Activated CD4-positive, alpha-beta T cell treated with anti-CD3 and anti-CD28 coated beads for 1 hour (primary cell): ENCODE measurements at places on chromosomes 13 and 19.

- no peak for DNase-seq
Observed at GRCh38 chr19:13848340-13848677, 28.6 kb upstream of the NANOS3 start.

- DNase-seq: no peak
Observed at GRCh38 chr13:24323036-24323738, 13.8 kb downstream of the C1QTNF9 start.

- DNase-seq: no peak
Observed at GRCh38 chr19:40089462-40089861, 1.3 kb downstream of the ZNF780A start.

DNA sequence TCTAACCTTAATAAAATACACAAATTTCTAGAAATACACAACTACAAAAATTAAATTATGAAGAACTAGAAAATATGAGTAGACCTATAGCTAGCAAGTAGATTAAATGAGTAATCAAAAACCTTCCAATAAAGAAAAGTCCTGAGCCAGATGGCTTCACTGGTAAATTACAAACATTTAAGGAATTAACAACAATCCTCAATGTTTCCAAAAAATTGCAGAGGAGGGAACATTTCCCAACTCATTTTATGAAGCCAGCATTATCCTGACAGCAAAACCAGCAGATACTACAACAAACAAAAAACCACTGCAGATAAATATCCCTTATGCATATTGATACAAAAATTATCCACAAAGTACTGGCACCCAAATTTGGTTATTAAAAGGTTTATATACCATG, 230.9 kb downstream of the COG6 start:
- DNase-seq: no peak

DNA sequence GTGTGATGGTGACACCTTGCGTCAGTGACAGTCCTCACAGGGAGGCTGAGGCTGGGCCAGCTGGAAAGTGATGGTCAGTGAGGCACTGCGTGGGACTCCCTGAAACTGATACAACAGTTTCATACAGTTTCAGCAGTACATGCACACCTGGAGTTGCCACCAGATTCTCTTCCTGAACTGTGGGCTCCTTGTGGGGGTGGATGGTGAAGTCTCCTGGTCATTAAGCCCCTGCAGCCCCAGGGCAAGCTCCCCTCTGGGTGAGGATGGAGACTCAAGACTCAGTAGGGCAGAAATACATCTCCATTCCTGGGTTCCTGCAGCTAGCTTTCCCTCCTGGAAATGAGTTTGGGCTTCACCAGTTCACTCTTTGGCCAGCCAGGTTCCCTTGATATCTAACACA, 392.7 kb downstream of the UQCRFS1 start:
- DNase-seq: no peak

GRCh38 chr19:57280962-57281400, 696 bp downstream of the ZNF460 start:
- DNase-seq: no peak

- DNase-seq: no peak
Observed at GRCh38 chr13:76968041-76968440, 19.7 kb downstream of the ACOD1 start.

- DNase-seq: no peak
Observed at GRCh38 chr13:80430561-80430960, 89.6 kb upstream of the SPRY2 start.

DNA sequence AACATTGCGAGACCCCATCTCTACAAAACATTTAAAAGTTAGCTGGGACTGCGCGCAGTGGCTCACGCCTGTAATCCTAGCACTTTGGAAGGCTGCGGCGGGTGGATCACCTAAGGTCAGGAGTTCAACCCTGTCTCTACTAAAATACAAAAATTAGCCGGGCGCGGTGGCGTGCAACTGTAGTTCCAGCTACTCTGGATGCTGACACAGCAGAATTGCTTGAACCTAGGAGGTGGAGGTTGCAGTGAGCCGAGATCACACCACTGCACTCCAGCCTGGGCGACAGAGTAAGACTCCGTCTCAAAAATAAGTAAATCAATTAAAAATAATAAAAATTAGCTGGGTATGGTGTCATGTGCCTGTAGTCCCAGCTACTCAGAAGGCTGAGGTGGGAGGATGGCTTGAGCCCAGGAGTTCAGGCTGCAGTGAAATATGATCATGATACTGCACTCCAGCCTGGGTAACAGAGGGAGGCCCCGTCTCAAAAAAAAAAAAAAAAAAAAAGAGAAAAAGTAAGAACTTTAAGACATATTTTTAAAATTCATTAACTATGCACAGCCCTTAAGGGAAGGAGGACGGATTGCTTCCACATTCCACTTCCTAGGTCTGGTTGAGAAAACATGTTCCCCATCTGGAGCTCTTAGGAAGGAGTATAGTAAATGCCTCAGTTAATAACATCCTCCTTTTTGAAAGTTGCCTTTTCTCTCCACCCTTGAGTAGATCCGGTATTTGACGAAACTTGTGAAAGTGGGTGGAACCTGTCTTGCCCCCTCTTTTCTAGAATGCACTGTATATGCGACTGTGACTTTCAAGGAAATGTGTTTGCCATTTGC, 26.1 kb downstream of the EXOC3L2 start:
- DNase-seq: no peak

DNA sequence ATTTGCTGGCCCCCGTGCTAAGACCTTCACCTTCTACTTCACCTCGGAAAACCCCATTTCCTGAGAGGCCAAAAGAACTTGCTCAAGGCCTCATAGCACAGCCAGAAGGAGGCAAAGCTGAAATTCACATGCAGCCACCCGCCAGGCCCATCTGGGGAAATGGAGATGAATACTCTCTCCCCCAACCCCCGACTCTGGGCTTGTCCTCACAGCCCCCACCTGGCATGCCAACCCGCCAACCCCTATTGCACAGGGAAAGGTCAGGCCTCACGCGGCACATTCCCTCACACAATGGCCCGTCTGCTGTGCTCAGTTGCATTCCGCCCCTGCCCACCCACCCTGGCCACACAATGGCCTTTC, 3.2 kb downstream of the PRX start:
- no peak for DNase-seq

DNA sequence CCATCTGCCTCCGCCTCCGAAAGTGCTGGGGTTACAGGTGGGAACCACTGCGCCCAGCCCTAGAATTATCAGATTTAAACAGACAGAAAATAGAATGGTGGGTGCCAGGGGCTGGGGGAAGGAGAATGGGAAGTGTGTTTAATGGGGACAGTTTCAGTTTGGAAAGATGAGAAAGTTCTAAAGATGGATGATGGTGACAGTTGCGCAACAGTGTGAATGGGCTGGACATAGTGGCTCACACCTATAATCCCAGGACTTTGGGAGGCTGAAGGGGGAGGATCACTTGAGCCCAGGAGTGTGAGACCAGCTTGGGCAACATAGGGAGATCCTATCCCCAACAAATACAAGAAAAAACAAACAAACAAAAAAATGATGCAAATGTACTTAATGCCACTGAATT, 15.9 kb downstream of the KANK2 start:
- no peak for DNase-seq

- DNase-seq: no peak
Observed at GRCh38 chr13:95185311-95185710, 115.9 kb downstream of the ABCC4 start.

DNA sequence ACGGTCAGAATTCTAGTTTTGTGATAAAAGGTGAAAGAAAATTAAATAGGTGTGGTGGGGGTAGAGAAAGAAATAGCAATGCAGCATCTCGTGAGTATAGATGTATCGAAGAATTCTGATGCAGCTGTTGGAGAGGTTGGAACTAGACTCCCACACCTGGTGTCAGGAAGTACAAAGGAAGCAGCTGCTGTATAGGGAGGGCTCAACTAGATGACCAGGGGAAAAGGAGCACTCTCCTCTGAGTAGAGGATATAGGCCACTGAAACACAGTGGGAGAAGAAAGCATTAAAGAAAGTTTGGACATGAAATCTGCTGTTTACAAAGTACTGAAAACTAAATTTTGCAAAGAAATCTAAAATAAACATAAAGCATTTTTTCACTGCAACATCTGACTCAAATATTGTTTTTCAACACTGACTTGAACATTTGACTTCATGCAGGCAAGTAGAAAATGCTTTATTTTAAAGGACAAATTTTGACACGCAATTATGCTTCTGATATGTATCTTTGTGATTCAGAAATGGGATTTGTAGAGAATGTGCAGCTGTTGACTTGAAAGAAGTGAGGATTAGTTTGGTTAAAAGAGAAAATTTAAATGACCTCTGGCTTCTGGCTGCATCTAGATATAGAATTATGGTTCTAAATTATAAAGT, 82.2 kb downstream of the MIPEP start:
- no peak for DNase-seq

DNA sequence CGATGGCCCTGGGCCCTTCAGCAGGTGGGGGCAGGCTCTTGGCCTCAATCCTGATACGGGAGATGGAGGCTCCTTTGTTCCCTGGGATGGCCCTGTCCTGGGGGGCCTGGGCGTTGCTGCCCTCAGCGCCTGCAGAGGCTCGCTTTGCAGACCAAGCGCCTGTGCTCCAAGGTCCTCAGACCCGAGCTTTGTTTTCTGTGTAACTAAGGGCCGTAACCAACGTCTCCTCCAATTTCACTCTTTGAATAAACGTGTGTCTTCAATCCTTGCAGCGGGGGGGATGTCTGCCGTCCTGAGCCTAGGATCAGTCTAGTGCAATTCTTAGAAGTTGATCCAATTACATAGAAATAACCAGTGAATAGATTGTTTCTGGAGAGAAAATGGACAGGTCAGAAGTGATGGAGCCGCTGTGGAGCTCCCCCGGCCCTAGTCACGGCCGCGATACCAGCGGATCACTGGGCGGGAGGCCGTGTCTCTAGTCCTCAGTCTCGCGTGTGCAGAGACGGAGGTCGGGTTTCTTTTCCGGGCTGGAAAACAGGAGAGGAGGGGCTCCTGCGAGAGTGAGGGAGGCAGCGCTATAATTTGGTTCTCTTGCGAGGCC, 5.3 kb downstream of the PTBP1 start:
- DNase-seq: no peak

DNA sequence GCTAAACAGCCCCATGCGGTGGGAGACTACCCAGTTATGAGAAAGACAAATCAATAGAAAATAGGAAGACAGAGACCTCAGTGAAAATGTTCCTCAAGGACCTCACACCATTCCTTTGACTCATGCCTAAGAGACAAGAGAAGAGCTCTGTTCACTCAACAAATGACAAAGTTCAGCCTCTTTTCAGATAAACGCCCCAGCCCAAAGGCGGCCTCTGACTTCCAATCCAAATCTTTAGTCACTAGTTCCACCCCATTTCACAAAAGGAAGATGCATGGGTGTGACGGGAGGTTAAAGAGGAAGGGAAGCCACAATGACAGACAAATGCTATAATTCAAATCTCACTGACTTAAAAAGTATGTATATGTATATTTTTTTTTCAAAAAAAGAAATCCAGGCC, 8.1 kb downstream of the CARS2 start:
- DNase-seq: no peak

- peak; percentile 86 for DNase-seq
Observed at GRCh38 chr13:99606324-99607066, 105.2 kb downstream of the TM9SF2 start.

- no peak for DNase-seq
Observed at GRCh38 chr13:57629821-57630235, 1.7 kb upstream of the PCDH17 start.

- no peak for DNase-seq
Observed at GRCh38 chr13:69828527-69828926, 279.1 kb upstream of the ATXN8OS start.

- no peak for DNase-seq
Observed at GRCh38 chr19:41192574-41193429, at the start of gene CYP2S1. CYP2S1 (plus strand) TSS chr19:41193219; CDS start chr19:41193265, 46 bp downstream.

- no peak for DNase-seq
Observed at GRCh38 chr13:97371486-97372109, 62.4 kb upstream of the RAP2A start.

DNA sequence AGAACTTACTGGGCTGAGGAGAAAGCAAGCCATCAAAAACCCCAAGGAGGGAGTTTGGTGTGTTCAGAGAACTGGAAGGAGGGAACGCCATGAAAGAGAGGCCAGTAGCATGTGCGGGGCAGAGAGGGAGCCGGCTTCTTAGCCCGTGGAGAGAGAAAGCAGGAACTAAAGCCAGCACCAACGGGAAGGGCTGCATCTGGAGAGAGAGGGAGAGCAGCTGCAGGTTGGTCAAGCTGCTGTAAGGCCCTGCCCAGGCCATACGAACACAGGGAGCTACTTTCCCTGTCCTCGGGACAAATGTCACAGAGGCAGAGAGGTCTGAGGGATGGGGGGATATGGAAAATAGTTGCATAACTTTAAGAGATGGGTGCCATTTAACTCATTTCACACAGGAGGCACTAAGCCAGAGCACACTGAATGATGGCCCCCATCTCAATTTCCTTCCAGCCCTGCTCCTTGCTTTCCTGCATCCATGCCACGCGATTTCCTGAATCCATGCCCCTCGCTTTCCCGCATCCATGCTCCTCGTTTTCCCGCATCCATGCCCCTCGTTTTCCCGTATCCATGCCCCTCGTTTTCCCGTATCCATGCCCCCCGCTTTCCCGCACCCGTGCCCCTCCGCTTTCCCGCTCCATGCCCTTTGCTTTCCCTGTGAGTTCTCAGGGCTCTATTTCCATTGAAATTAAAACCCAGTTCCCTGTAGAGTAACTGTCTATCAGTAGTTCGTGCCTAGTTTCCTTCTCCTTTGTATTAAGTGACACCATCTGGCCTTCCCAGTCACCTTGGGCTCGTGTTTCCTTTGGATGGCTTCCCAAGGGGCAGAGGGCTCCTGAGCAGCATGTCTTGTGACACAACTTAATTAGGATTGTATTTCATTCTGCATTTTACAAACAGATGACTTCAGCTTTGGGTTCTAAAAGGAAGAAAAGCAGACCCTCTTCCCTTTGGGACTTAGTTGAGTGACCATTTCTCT, 31.5 kb upstream of the TPT1 start:
- no peak for DNase-seq

- DNase-seq: no peak
Observed at GRCh38 chr13:33745370-33746324, 72.3 kb upstream of the RFC3 start.

GRCh38 chr13:102679449-102680132, 15.3 kb downstream of the METTL21C start:
- DNase-seq: no peak
